ENCODE measurements at places on chromosomes 3 and 15. TPM values are rescaled to one million over a fixed set of nuclear protein-coding genes. Genes with fewer than 3 reads are reported as not detected.

PLA2G4E gene
- not detected for total RNA-seq

SPINK8 gene
- not detected for total RNA-seq

CEP63 gene
- total RNA-seq: 22.2 TPM

MYL3 gene
- 42.5 TPM for total RNA-seq

SAMMSON gene
- not detected for total RNA-seq
